NCI-H146 (cell line): ENCODE measurements at places on chromosomes 12 and 14.

- no peak for DNase-seq
Observed at GRCh38 chr12:38875586-38876228, 29.7 kb downstream of the CPNE8 start.

- peak; percentile 99 for DNase-seq
Observed at GRCh38 chr14:105020815-105021655, at the start of gene CDCA4. Gene CDCA4 (minus strand): TSS chr14:105021083. CDS start chr14:105011929, 9,154 bp downstream.

DNA sequence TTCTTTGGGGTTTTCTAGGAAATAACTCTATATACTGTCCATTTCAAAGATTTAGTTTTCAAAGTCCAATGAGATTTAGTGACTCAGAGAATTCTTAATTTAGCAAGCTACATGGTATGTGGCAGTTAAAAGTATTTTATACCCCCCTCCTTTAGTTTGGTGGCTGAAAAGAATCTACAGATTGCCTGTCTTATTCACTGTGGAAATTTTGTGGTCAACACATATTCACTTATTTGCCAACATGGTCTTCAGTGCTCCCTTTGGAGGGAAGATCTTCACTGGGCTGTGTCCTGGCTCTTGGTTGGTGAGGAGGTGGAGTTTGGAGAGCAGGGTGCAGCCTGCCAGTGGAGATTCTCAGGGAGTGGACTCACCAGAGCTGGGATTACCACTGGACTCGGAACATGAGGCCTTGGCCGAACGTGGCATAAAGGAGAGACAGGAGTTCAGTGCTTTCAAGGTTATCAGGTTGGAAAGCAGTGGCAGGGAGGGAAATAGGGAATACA, 39.8 kb downstream of the SAMD4A start:
- no peak for DNase-seq

- DNase-seq = no peak
Observed at GRCh38 chr12:95633732-95634465, 82.6 kb upstream of the USP44 start.

DNA sequence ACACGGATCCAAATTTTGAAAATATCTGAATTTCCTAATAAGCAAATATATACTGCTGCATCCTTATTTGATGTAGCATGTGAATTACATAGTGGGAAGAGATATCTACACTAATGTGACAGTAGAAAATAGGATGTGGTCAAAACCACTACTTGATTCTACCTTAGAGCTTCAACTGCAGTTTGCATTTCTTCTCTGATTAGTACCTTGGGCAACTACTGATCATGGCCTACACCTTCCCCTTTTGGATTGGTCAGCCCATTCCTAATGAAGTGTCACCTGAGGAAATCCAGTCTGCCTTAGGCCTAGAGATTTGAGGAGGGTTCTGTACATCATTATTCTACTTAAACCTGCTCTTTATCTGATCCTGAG, 10.7 kb downstream of the LLPH start:
- no peak for DNase-seq

- DNase-seq = no peak
Observed at GRCh38 chr12:104702565-104703139, 245.9 kb downstream of the CHST11 start.

GRCh38 chr14:54211551-54212308, 185.1 kb upstream of the CDKN3 start:
- no peak for DNase-seq

DNA sequence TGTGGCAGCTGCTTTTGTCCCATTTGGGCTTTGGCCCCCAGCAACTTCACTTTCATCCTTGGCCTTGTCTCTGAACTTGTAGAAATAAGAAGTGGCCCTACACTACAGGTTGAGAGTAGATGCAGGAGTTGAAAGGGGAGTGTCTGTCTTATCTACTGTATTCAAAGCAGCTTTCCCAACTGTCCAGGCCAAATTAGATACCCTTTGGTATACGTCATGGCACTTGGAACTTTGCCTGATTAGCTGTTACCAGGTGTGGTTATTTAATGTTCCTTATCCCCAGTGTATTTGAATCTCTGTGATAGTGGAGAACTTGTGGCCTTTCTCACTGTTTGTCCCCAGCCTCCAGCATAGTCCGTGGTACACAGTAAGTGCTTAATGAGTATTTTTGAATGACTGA, 33.5 kb downstream of the SUDS3 start:
- no peak for DNase-seq

- DNase-seq = no peak
Observed at GRCh38 chr14:68733086-68733914, 59.6 kb downstream of the ZFP36L1 start.

GRCh38 chr14:92263681-92264080, 59.3 kb upstream of the SLC24A4 start:
- no peak for DNase-seq

DNA sequence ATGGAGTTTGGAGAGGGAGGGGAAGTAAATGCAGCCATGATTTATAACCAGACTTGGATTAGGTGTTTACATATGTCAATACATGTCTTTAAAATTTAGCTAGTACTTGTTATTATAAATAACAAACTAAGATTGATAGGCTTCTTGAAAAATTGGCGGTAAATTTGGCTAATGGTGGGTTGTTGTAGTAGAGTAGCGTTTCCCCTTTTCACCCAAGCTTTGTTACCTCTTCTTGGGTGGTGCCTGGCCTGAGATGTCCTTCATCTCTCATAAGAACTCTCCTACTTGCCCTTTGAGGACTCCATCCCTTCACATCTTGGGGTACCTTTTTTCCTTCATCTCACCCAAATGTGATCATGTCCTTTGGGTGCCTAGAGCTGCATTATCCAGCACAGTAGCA, 11.2 kb downstream of the MARK3 start:
- no peak for DNase-seq

GRCh38 chr12:102951841-102952240, 5.6 kb upstream of the ASCL1 start:
- no peak for DNase-seq

- no peak for DNase-seq
Observed at GRCh38 chr12:123681605-123682004, 10.7 kb downstream of the TCTN2 start.

GRCh38 chr12:71664411-71665089, 449 bp downstream of the THAP2 start:
- peak; percentile 86 for DNase-seq

DNA sequence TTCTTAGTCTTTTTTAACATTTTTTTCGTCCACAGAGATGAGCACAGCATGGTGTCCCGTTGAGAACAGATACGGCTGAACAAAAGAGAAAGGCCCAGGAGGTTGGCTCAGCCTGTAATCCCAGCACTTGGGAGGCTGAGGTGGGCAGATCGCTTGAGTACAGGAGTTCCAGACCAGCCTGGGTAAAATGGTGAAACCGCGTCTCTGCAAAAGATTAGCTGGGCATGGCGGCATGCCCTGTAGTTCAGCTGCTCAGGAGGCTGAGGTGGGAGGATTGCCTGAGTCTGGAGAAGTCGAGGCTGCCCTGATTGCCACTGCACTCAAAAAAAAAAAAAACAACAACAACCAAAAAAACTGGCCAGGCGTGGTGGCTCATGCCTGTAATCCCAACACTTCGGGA, 5.9 kb upstream of the EP400 start:
- no peak for DNase-seq

DNA sequence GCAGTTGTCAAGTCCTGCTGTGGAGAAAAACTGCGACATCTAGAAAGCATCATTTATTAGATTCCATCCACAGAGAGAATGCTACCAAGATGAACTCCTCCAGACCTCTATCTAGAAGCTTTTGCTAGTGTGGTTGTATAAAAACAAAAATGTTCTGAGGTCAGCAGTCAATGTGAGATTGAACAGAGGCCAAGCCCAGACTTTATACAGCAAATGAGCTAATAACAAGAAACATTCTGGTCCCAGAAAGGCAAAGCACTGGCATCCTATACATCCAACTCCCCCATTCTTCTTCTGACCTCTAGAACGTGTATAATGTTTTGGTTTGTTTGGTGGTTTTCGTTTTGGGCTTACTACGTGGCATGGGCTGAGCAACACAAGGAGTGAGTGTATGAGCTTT, 26.7 kb upstream of the RIN3 start:
- no peak for DNase-seq

DNA sequence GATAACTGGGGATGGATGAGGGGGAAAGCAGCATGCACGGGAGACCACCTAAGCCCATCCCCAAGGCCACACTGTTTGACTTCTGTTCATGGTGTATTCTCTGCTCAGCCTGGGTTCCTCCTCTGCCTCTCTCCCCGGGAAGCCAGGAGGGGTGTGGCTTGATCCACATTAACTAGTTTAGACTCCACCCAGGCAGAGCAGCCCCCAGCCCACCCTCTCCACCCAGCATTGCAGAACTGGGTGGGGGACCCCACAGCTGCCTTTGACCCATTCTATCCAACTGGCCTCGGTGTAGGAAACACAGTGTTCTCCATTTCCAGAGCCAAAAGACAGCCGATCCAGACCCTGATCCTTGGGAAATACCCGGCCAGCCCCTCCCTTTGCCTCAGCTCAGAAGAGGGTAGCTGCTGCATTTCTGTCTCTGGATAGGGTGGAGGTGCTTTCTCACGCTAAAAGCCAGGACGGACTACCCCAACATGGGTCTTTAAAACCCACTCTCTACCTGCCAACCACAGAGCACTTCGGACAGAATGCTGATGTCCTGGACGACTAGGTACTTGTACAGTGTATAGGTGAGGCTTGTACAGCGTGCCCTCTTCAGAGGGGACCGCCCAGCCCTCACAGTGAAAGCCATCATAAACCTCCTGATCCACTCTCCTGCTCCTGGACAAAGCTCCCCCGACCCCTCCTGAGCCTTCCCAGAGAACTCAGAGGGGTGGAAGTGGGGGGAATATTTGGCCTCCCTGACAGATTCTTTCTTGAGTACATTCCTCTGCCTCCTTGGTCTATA, 9.4 kb downstream of the SPRYD3 start:
- no peak for DNase-seq

DNA sequence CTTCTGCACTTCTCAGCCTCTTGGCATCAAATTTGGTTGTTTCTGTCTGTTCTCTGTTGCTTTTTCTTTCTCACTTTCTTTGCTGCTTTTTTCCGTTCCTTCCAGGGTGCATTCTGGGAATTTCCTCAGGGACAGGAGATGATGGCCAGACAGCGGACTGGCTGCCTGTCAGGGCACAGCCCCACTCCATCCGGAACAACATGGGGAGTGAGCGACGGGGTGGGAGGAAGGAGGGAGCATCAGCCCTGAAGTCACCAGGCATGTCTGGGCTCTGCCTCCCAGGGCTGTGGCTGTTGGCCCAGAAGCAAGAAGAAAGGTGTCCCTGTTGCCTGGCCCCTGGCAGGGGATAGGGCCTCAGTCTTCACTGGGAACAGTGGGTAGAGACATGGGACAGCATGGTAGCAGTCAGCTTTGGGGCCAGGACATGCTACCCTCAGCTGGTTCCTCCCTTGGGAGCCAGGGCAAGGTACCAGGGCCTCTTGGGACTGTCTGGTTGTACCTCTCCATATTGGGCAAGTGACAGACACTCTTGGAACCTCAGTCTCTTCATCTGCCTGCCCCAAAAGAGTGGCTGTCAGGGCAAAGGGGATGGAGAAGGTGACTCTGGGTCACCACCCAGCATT, 8.6 kb downstream of the PGF start:
- no peak for DNase-seq

GRCh38 chr14:88981948-88982347, 157.5 kb downstream of the TTC8 start:
- no peak for DNase-seq

- DNase-seq = no peak
Observed at GRCh38 chr14:20904393-20905029, 13.3 kb downstream of the RNASE3 start.

- DNase-seq = peak; percentile 69
Observed at GRCh38 chr12:59372956-59373355, 222.9 kb upstream of the SLC16A7 start.

DNA sequence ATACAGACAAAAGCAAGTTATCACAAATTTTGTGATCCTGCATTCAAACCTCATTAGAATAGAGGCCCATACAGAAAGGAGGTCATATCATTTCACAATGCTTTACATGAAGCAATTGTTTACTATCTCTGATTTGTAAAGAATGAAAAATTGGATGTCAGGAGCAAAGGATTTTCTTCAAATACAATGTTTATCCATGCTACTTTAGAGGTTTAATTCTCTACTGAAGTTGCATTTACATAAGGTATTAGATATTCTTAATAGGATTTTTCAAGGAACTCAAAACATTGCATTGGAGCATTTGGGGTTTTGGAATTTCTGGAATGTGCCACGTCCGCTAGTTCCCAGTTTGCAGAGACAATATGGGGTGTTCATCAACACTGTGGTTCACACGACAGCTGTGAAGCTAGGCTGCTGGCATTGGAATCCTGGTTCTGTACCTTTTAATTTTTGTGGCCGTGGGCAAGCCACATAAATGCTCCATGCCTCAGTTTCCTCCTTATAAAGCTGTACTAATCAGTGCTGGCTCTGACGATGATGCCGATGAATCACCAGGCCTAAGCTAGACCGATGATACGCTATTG, 174.8 kb downstream of the APAF1 start:
- DNase-seq = no peak

DNA sequence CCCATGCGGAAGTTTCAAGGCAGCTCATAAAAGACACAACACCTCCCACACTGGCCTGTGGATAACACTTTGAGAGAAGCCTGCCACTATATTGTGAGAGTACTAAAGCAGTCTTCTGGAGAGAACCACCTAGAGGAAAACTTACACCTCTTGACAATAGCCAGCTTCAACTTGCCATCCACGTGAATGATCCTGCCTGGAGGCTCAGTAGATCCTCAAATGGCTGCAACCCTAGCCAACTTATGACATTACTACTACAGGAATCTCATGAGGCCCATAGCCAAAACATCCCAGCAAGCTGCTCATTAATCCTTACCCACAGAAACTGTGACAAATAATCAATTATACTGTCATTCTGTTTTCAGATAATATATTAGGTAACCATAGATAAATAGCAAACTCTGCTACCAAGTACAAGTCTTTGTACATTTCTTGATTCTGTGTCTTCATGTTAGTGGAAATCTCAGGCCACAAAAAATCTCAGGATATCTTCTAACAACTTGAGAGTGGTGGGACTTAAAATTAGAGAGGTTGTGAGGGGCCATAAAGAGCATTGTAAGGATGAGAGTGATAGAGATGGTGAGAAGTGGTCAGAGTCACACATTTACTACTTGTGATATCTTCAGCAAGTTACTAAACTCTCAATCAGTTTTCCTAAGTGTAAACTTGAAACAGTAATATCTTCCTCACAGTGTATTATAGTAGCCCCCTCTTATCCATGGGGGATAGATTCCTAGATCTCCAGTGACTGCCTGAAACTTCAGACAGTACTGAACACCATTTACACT, 368.0 kb downstream of the C12orf50 start:
- DNase-seq = no peak

DNA sequence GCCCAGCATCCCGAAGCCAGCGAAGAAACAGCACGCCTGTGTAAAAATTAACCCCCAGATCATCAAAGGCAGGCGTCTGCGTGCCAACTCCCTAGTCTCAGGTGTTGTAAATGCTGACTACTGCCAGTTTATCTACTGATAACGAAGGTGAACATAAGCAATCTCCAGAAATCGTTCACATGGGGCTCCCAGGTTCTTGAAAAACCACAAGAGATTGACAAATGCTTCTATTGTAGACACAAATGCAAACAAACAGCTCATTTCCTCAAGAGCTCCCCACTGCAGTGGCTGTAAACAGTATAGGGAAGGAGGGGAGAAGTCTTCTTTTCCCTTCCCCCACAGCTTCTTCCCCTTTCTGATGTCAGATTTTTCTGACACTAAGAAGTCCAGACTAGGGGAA, 5.3 kb upstream of the PLEKHG3 start:
- no peak for DNase-seq
